ENCODE measurements at places on chromosomes 1 and 21.
A peak's percentile ranks its signal among the peaks of the same experiment; 100 is the strongest.

GRCh38 chr1:157542676-157543075 lies 9.6 kb downstream of the FCRL5 start:
- peak; percentile 79 for DNase-seq

- peak; percentile 29 for DNase-seq
Measured at GRCh38 chr1:228809621-228810394, 74.5 kb downstream of the RHOU start.

DNA sequence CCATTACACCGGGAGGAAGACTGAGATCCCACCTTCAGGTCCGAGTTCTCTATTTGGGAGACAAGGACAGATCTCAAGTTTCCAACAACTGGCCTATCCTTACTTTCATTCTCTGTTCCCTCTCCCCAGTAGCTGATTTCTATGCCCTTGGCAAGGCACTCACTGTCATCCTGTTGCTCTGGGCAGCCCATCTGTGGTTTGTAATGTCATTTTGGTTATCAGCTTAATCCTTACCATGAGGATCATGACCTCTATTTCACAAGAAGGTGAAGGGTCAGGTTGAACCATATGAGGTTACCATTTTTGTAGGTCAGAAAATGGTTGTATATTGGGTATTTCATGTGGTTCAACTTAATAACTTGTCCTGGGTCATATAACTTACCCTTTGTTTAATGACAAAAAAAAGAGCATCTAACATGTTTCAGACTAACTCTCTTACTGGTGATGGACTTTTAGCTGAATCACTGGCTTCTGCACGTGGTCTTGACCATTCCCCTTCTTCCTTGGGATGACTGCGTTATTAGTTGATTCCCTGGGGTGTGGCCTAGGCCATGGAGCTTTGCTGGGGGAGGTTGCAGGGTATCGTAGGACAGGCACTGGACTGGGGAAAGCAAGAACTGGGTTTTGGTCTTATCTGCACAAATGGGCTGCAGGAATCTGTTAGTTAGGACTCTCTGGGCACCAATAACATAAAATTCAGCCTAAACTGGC lies 120.2 kb downstream of the ACTL8 start:
- DNase-seq = peak; percentile 80

DNA sequence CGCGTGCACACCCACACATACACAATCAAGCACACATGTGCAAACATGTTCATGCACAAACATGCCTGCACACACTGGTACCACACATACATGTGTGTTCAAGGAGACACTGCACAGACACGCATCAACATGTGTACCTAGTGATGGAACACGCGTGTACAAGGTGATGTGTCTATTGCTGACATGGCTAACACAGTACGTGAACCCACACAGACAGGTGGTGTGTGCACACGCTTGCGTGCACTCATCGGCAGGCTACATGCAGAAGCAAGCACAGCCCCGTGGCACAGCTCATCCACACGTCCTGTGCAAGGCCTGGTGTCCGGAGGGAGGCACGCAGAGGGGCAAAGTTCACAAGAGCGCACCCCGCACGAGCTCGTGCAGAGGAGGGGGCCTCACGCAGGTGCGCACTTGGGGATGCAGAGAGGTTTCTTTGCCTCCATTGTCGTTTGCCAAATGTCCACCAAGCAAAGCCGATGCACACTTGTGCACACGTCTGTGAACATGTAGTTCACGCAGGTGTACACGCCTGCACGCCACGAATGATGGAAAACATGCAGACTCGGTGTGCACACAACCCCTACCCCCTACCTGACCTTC lies 969 bp downstream of the ACAP3 start:
- DNase-seq = no peak

DNA sequence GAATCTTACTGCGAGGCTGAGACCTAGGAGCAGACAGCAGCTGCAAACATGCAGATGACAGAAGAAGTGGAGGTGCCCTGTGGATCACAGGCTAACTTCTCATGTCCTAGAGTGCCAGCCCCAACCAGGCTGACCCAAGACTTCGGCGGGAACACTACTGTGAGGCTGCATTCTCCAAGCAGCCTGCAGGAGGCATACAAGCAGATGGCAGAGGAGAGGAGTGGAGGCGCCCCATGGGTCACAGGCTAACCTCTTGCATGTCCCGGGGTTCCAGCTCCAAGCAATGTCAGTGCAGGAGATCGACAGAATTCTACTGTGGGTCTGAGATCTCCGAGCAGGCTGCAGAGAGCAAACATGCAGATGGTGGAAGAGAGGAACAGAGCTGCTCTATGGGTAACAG lies 98.1 kb upstream of the ZNF678 start:
- DNase-seq = no peak
